ENCODE measurements at places on chromosomes 4 and X. TPM values are rescaled to one million over a fixed set of nuclear protein-coding genes. Genes with fewer than 3 reads are reported as not detected.

CLGN gene
- 3.8 TPM for polyA plus RNA-seq

G3BP2 gene
- polyA plus RNA-seq, result 191 TPM

NDP gene
- 2.3 TPM for polyA plus RNA-seq

MRPL1 gene
- 73.8 TPM for polyA plus RNA-seq

HTRA3 gene
- polyA plus RNA-seq, result 7.9 TPM

NPNT gene
- polyA plus RNA-seq, result 217 TPM

DNA sequence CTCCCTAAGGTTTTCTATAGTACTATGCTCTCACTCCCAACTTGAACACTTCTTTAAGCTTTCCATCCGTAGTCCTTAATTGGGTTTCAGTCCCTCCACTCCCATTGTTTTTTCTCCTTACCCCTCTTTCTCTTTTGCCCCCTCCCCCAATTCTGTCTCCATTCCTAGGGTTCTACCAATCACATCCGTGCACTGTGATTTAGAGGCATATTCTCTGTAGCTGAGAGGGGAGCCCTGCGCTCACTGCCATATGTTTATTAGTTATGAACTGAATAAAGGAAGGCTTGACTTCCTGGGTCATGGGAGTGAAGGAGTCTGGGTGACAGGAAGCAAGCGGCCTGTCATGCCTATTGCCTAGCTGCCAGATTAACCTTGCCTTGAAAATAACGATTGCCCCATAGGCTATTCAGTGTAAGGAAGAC is 471 bp downstream of the MCTS1 start:
- DNase-seq, result peak; percentile 5

DNA sequence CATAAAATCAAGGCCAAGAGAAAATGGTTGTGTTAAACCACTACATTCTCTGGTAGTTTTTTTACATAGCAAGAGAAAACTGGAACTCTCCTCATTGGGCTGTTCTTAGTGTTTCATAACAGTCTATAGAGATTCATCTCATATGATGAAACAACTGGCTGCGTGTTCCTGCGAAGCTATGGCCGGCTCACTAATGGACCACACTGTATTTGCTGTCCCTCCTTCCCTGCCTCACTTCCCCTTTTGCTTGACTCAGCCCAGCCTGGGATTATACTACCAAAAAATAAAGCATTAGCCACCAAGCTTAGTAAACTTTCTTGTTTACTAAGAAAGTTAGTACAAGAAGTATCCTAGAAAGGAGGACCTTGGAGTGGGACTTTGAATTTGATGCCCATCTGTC is 31.6 kb upstream of the LSM6 start:
- DNase-seq, result no peak

- DNase-seq, result no peak
These were observed 29.2 kb downstream of the FNIP2 start for GRCh38 chr4:158798062-158798461.

- no peak for DNase-seq
These were observed 791.0 kb upstream of the DIAPH2 start for GRCh38 chrX:95893636-95894035.

- no peak for DNase-seq
These were observed 1.8 kb upstream of the KLHL4 start for GRCh38 chrX:87515836-87516235.

- DNase-seq, result no peak
These were observed 14.6 kb upstream of the NDST4 start for GRCh38 chr4:115128037-115128436.

DNA sequence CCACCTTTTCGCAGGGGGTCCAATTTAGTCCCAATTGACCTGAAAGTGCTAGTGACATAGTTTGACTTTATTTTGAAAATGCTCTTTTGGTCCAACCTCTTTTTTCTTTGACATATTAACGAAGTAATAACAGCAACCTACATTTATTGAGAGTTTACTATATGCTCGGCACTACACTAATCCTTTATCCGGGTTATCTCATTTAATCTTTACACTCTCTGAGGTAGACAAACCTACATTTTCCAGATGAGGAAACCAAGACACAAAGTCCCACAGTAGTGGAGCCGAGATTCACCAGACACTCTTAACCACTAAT is 307 bp upstream of the ATRX start:
- DNase-seq, result no peak

DNA sequence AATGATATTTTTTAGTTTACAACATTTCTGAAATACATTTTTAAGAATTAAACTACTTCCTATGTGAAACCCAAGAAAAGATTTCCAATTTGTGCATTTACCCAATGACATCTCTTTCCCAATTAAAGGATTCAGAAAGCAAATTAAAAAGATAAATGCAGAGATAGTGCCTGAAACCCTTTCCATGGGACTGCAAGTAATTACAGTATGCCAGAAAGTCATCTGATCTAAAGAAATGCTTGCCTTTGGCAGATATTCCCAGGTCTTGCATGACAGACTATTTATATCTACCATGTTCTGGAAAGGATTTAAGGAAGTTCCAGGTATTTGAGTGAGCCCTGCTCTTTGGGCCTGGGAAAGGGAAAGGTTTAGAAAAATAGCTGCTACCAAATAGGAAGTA is 41.6 kb upstream of the CXorf38 start:
- no peak for DNase-seq

DNA sequence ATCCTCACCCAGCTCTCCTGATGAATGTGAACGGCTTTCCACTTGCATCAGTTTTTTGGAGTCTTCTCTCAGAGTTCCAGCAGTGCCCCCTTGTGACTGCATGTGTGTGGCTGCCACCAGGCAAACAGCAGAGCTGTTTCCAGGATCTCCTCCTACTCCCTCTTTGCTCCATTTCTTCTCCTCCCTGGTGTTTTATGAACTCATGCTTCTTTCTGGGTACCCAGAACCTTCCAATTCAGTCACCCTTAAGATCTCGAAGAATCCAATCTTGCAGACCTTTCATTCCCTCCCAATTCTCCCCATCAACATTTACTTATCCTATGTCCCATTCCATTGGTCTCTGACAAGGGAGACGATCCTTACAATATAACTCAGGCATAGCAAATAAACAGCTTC is 6.8 kb upstream of the TCEANC start:
- no peak for DNase-seq

DNA sequence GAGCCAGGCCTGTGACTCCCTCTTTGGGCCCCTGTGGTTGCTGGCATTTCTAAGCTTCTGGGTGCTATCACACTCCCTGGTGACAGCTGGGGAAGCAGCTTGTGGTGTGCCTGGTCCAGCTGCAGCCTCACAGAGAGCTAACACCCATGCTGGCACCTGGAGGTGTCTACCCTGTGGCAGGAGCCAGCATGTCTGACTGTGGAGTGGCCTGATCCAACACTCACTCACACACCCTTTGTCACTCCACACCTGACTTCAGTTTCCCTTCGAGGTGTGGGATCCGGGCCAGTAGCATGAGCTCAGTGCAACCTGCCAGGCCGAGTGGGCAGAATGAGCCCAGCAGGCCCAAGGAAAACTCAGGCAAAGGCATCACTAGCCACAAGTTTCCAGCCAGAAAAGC is 67.5 kb downstream of the TECRL start:
- no peak for DNase-seq

GRCh38 chrX:76398970-76399369 is 28.5 kb upstream of the MAGEE1 start:
- DNase-seq, result no peak

DNA sequence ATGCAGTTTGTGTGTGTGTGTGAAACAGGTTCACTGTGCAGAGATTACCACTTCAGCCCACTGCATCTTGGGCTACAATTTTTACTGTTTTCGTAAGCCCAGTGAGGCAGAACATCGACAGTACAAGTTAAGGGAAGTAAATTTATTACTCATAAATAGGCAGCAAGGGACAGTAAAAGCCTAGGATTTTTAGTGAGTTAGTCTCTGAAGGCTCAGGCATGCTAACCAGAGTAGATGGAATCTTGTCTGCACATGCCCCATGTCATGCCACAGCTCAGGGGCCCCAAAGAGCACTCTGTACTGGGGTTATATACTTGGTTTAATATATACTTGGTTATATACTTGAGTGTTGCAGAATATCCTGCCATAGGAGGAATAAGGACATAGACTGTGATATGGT is 825.7 kb downstream of the TECRL start:
- DNase-seq, result no peak

GRCh38 chr4:12446256-12446655 is 1017.6 kb upstream of the HS3ST1 start:
- DNase-seq, result no peak

GRCh38 chrX:123803331-123803983 is 56.4 kb upstream of the XIAP start:
- no peak for DNase-seq

DNA sequence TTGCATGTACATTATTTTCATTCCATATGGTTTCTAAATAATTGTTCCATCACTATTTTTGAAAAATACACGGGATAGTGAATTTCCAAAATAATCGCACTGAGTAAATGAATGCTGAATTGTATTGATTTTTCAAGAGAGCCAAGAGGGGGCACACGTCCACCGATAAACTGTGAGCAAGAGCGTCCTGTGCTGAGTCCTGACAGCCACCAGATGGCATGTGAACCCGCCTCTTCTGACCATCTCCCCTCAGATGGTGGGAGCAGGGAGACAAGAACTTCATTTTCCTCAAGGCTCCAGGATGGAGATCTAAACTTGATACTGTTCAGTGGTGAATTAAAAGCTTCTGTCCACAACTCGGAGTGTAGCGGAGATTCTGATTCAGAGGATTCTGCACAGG is 30.6 kb upstream of the IL9R start:
- DNase-seq, result no peak

- DNase-seq, result no peak
These were observed 142.4 kb downstream of the KLHL8 start for GRCh38 chr4:87077914-87078585.

- no peak for DNase-seq
These were observed 24.5 kb downstream of the GIMD1 start for GRCh38 chr4:106343865-106344646.

GRCh38 chr4:84362896-84363655 is 136.0 kb downstream of the NKX6-1 start:
- no peak for DNase-seq

DNA sequence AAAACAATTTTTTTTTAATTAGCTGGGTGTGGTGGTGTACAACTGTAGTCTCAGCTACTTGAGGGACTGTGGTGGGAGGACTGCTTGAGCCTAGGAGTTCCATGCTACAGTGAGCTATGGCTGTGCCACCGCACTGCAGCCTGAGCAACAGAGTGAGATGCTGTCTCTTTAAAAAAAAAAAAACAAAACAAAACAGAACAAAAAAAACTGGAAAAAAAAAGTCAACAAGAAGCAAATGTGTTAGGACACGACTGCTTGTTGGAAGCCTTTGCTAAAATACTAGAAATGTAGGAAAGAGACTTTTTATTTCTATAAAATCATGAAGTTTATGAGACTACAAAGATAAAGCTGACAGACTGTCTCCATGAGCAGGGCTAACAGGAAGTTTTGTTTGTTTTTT is 87.2 kb downstream of the SH3RF1 start:
- no peak for DNase-seq

- DNase-seq, result no peak
These were observed 55.1 kb downstream of the DMD start for GRCh38 chrX:33156152-33156726.

DNA sequence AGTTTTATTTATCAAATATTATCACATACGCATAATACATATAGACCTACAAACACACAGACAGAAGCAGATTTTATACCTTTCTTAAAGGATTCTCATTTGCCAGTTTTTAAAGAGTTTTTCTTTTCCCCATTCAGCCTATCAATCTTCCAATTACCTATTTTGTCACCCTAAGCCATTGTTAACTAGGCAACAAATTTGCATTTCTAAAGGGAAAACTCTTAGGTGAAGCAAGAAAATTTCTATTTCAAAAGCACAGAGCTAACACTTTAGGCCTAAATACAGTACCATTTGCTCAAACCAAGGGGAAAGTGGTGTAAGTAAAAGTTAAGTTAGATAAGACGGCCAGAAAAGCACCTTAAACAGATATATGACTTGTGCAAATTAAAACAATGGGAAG is 156.6 kb downstream of the NDST3 start:
- DNase-seq, result no peak

DNA sequence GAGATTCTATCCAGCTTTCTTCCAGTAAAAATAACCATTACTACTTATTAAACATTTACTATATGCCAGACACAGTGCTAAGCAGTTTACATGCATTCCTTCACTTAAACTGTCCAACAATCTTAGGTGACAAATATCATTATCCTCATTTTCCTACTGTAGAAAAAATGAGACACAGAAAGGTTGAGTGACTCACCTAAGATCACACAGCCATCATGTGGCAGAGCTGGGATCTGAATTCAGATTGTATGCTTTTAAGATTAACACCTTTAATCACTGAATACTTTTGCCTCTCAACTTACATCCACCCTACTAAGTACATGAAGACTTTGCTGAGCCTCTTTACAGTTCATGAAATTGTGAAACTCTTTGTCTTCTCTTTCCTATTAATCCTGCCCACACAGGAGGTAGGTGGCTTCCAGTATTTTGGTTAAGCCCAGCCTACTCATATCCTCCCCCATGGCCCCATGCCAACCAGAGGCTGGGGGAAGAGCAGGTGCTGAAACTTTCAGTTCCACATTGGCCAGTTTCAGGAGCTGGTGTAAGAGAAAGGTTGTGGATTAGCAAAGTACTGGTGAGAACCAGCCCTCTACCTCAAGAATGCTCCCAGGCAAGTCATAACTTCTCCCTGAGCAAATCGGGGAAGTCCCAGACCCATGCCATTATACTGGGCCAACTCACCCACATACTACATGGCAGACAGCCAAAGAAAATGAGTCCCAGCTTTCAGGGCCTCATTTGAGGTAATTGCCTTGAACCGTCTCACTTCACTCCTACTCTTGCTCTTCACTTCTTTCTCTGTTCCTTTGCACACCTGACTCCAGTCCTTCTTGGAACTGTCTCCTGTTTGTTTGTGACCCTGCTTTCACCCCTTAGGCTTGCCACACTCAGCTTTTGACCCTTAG is 211.1 kb downstream of the GUCY2F start:
- DNase-seq, result no peak

GRCh38 chr4:99759988-99760387 is 56.6 kb upstream of the DAPP1 start:
- no peak for DNase-seq

DNA sequence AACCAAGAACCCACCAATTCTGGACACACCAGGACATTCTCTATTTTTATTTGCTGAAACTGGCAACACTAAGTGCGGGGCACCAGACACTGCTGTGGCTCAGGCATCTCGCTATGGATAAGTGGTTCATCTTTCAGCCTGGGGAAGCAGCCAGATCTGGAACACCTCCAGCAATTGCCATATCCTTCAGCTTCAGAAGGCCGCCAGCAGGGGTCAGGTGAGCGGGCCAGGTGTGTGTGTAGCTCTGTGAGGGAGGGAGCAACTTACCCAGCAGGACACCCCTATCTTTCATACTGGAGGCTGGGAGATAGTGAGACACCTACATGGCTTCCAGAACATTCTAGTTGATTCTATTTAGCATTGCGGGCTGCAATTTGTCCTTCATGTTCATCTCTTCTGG is 57.0 kb upstream of the GBA3 start:
- no peak for DNase-seq

GRCh38 chrX:56920338-56920997 is 74.9 kb downstream of the SPIN3 start:
- no peak for DNase-seq

GRCh38 chr4:98232202-98232601 is 29.0 kb upstream of the RAP1GDS1 start:
- no peak for DNase-seq

- no peak for DNase-seq
These were observed 107.4 kb downstream of the DDIT4L start for GRCh38 chr4:100082852-100083251.

Data from right renal cortex interstitium (tissue), 3 donors.